ENCODE measurements at places on chromosomes 7 and 10.

- H3K27ac ChIP-seq, result no peak overlapping the region
- no peak for DNase-seq
- no peak overlapping the region for H3K4me3 ChIP-seq
- no peaks in the 10 kb centered on the region for H3K36me3 ChIP-seq
- H3K4me1 ChIP-seq, result no peaks in the 10 kb centered on the region
- H3K27me3 ChIP-seq, result no peaks in the 10 kb centered on the region
Measured at GRCh38 chr7:130804220-130804619, 70.2 kb upstream of the KLF14 start.

DNA sequence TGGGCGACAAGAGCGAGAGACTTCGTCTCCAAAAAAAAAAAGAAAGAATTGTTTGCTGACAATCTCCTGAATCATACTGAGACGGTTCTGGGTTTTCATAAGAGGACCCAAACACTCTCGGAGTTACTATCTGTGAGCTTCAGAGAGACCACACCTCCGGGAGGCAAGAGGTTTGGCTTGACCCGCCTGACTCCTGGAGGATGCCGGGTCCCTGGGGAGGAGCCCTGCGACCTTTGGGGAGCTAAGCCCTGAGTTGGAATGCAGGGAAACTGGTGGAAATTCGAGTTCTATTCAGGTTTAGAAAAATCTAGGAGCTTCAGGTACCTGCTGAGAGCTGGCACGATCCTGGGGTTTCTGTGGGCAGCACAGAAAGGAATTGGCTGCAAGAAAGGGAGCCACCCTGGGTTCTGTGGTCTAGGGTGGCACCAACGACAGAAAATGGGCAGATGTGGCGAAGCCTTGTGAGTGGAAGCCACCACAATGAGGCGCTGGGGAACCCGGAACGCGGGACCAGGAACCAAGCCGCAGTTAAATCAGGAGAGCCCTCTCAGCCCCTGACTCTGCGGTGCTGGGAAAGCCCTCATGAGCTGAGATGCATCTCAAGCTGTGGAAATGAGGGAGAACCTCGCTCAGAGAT lies 21.9 kb upstream of the GATAD1 start:
- no peaks in the 10 kb centered on the region for H3K27me3 ChIP-seq
- peaks cover 8% of the 10 kb centered on the region for H3K4me1 ChIP-seq
- H3K4me3 ChIP-seq, result no peak overlapping the region
- no peaks in the 10 kb centered on the region for H3K36me3 ChIP-seq

DNA sequence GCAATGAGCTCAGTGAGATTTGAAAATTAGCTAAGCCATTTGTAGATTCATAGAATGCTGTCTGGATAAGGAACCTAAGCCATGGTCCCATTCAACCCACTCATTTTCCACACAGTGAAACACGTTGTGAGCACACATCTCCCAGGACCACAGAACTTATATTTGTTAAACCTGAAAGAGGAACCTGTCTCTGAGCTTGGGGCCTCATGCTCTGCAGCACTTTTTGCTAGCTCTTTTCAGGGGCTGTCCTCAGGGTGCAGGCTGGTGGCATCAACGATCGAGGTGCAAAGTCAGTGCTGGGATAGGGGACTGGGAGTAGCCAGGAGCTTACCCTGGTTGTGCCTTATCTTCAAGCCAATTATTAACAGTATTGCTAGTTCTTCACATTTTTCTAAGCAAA lies 11.9 kb downstream of the HECW1 start:
- H3K36me3 ChIP-seq, result no peaks in the 10 kb centered on the region
- H3K4me1 ChIP-seq, result no peaks in the 10 kb centered on the region
- DNase-seq, result no peak
- H3K4me3 ChIP-seq, result no peak overlapping the region
- H3K27ac ChIP-seq, result no peak overlapping the region

DNA sequence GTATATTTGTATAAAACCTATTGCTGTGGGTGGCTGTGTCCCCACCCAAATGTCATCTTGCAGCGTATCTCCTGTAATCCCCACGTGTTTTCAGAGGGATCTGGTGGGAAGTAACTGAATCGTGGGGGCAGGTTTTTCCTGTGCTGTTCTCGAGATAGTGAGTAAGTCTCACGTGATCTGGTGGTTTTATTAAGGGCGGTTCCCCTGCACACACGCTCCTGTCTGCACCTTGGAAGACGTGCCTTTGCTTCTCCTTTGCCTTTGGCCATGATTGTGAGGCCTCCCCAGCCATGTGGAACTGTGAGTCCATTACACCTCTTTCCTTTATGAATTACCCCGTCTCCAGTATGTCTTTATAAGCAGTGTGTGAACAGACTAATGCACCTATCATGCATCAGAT lies 97.6 kb downstream of the DYNC2I1 start:
- DNase-seq, result no peak
- peaks cover 17% of the 10 kb centered on the region for H3K27me3 ChIP-seq
- no peak overlapping the region for H3K27ac ChIP-seq
- peaks cover 2% of the 10 kb centered on the region for H3K4me1 ChIP-seq

GRCh38 chr7:17559388-17559787 lies 260.9 kb downstream of the AHR start:
- no peak for DNase-seq
- H3K36me3 ChIP-seq, result no peaks in the 10 kb centered on the region
- H3K4me1 ChIP-seq, result no peaks in the 10 kb centered on the region
- H3K27me3 ChIP-seq, result no peaks in the 10 kb centered on the region
- no peak overlapping the region for H3K27ac ChIP-seq

GRCh38 chr10:113056441-113057021 lies 106.5 kb downstream of the TCF7L2 start:
- no peak for DNase-seq
- H3K36me3 ChIP-seq, result peaks cover 2% of the 10 kb centered on the region
- peaks cover 6% of the 10 kb centered on the region for H3K4me1 ChIP-seq

GRCh38 chr10:642186-642890 lies 47.1 kb downstream of the DIP2C start:
- H3K4me3 ChIP-seq, result no peak overlapping the region
- no peaks in the 10 kb centered on the region for H3K4me1 ChIP-seq
- peaks cover 3% of the 10 kb centered on the region for H3K27me3 ChIP-seq
- DNase-seq, result no peak
- H3K36me3 ChIP-seq, result no peaks in the 10 kb centered on the region

GRCh38 chr10:119705434-119705831 lies 20.4 kb upstream of the INPP5F start:
- no peak overlapping the region for H3K4me3 ChIP-seq
- H3K36me3 ChIP-seq, result no peaks in the 10 kb centered on the region
- no peak for DNase-seq
- H3K27ac ChIP-seq, result no peak overlapping the region
- H3K27me3 ChIP-seq, result no peaks in the 10 kb centered on the region

DNA sequence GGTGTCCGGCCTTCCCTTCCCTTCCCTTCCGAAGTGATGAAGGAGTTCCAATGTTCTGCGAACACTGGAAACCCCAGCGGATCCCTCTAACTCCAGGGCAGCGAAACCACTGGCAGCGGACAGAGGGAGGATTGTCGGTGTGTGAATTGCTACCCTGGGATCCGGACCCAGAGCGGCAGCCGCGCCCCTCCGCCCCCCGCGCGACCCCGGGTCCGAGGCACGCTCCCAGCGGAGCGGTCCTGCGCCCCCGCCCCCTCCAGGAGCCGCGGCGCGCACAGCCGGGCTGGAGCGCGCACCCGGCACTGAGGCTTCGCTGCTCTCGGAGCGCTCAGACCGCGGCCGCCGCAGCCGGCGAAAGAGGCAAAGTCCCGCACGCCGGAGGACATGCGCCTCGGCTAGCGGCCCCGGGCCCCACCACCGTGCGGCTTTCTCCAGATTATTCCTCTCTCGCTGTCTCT lies at the start of gene PTPRZ1:
Gene PTPRZ1 (plus strand): TSS at position 331 of the 458 bp plus-strand sequence. CDS start 339 bp downstream, outside the sequence.
- H3K27ac ChIP-seq, result no peak within 1 kb of the TSS
- no peaks in the 10 kb centered on the region for H3K36me3 ChIP-seq
- no peak within 1 kb of the TSS for H3K4me3 ChIP-seq
- H3K4me1 ChIP-seq, result no peaks in the 10 kb centered on the region

GRCh38 chr10:10394933-10395658 lies 622.6 kb upstream of the CELF2 start:
- H3K4me3 ChIP-seq, result no peak overlapping the region
- H3K27me3 ChIP-seq, result no peaks in the 10 kb centered on the region
- DNase-seq, result no peak
- H3K27ac ChIP-seq, result no peak overlapping the region

DNA sequence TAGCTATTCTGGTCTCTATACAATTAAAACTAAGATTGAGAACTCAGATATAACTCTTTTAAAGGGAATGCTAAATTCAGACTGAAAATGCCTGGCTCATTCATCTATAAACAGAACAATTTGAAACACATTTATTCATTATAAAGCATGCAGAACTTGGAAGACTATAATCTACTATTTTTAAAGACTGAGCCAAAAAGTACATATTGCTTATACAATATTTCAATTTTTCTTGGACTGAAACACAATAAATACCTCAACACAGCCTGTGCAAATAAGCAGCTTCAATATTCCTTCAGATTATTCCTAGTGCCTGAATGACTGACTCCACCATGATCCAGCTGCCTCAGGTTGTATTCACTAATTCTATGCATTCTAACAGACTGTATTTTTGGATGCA lies 15.5 kb upstream of the PHYH start:
- H3K4me1 ChIP-seq, result no peaks in the 10 kb centered on the region
- H3K27me3 ChIP-seq, result no peaks in the 10 kb centered on the region
- no peak overlapping the region for H3K4me3 ChIP-seq
- H3K27ac ChIP-seq, result no peak overlapping the region
- no peaks in the 10 kb centered on the region for H3K36me3 ChIP-seq

DNA sequence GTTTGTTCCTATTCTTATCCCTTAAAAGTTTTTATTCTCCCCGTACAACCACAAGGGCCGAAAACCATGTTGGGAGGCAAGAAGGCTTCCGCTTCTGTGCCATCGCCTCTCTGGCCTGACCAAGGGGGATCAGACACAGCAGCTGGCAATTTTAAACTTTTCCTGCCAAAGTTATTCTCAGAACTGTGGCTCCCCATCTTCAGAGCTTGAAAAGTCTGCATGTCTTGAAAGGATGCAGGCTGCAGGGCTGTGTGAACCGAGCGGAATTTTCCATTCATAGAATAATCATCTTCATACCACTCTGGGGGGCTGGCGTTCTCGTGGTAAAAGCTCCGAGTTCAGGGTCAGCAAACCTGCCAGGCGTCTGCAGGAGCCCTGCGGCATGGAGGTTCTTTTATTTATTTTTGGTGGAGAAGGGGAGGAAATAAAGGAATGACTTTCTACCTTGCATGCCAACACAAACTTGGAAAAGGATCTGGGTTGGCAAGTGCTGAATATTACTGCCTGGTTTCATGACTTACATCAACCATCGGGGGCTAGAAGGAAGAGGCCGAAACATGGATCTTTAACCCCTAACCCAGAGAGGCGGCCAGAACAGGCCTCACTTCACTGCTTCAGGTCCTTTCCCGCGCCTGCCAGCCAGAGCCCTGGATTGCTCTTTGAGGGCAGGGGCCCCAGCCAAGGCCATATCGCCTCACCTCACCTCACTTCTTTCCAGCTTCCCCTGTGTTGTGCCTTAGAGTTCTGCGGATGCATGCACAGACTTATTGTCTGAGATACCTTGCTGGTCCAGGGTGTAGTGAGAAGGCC lies 3.0 kb upstream of the NANOS1 start:
- H3K36me3 ChIP-seq, result no peaks in the 10 kb centered on the region
- H3K4me3 ChIP-seq, result no peak overlapping the region
- H3K4me1 ChIP-seq, result peaks cover 10% of the 10 kb centered on the region
- no peak overlapping the region for H3K27ac ChIP-seq

- no peak overlapping the region for H3K27ac ChIP-seq
- no peak overlapping the region for H3K4me3 ChIP-seq
- peaks cover 24% of the 10 kb centered on the region for H3K36me3 ChIP-seq
- H3K27me3 ChIP-seq, result no peaks in the 10 kb centered on the region
- peaks cover 26% of the 10 kb centered on the region for H3K4me1 ChIP-seq
Measured at GRCh38 chr10:49534670-49535381, 4.1 kb downstream of the ERCC6 start.

DNA sequence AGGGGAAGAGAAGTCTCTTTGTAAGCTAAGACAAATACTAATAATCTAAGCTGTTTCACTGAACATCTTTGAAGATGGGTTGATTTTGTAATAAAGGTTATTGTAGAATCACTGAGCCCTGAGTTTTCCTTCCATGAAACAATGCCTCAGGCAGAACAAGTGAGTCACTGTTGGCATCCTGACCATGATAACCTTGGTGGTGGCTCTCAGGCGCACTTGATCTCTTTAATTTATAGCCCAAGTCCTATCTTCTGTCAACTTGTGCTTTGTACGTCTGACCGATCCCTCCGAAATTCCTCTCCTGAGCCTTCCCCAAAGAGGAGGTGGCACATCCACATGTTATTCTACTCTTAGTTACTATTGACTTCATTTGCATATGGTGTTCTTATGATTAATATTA lies 812.9 kb downstream of the REEP3 start:
- H3K4me3 ChIP-seq, result no peak overlapping the region
- no peak overlapping the region for H3K27ac ChIP-seq
- no peaks in the 10 kb centered on the region for H3K27me3 ChIP-seq
- no peaks in the 10 kb centered on the region for H3K4me1 ChIP-seq

DNA sequence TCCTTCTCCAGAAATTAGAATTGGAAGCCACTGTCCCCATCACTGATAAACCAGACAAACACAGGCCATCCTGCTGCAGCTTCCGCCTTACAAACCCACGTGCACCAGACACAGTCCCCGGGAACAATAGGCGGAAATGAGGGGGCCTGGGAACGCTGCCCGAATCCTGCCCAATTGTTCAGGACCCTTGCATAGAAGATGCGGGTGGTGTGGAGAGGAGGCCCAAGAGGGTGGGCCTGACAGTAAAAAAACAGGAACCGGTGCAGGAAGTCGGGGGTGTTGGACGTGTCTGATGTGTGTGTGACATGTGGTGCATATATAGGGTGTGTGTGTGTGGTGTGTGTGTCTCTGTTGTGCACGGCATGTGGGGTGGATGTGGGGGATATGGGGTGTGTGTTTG lies 26.5 kb upstream of the CHST15 start:
- H3K4me3 ChIP-seq, result no peak overlapping the region
- no peaks in the 10 kb centered on the region for H3K4me1 ChIP-seq
- H3K27ac ChIP-seq, result no peak overlapping the region
- no peaks in the 10 kb centered on the region for H3K36me3 ChIP-seq
- no peak for DNase-seq

GRCh38 chr7:101201695-101202602 lies 1.1 kb upstream of the MOGAT3 start:
- peaks cover 7% of the 10 kb centered on the region for H3K36me3 ChIP-seq
- H3K4me3 ChIP-seq, result no peak overlapping the region
- H3K27me3 ChIP-seq, result peaks cover 2% of the 10 kb centered on the region
- DNase-seq, result no peak
- H3K27ac ChIP-seq, result no peak overlapping the region
- peaks cover 30% of the 10 kb centered on the region for H3K4me1 ChIP-seq

- no peaks in the 10 kb centered on the region for H3K27me3 ChIP-seq
- DNase-seq, result peak; percentile 58
- H3K4me3 ChIP-seq, result peak overlapping the region; percentile 99
- peaks cover 31% of the 10 kb centered on the region for H3K4me1 ChIP-seq
Measured at GRCh38 chr7:150451097-150451793, 815 bp downstream of the GIMAP8 start.

GRCh38 chr7:34138483-34138882 lies 233.1 kb downstream of the BMPER start:
- DNase-seq, result no peak
- no peak overlapping the region for H3K27ac ChIP-seq
- no peaks in the 10 kb centered on the region for H3K4me1 ChIP-seq
- H3K27me3 ChIP-seq, result no peaks in the 10 kb centered on the region

Measured in T-cell (primary cell).